Activated T-cell treated with anti-CD3 and anti-CD28 coated beads for 24 hours (primary cell): ENCODE measurements at places on chromosomes 11 and 22.

- no peak for DNase-seq
Observed at GRCh38 chr11:112963368-112963955, 2.2 kb downstream of the NCAM1 start.

GRCh38 chr22:46245511-46245910 lies 4.6 kb downstream of the CDPF1 start:
- no peak for DNase-seq

DNA sequence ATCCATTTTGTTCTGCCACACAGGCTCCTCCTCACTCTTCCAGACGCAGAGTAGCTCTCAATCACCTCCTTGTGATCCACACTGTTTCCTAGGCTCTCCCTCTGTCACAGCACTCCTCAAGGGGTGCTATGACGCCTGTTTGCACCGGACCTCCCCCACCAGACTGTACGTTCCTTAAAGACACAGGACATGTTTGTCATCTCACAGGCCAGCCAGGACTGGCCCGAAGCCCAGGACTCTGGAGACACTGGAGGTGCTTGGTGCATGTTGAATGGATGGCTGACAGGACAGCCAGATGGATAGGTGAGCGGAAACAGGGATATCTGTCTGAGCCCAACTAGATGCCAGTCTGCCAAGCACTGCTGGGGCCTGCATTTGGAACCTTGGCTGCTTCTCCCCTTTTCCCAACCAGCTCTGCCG lies 13.6 kb downstream of the PLA2G6 start:
- DNase-seq, result no peak

GRCh38 chr11:113241636-113242054 lies 72.7 kb upstream of the TTC12 start:
- no peak for DNase-seq

DNA sequence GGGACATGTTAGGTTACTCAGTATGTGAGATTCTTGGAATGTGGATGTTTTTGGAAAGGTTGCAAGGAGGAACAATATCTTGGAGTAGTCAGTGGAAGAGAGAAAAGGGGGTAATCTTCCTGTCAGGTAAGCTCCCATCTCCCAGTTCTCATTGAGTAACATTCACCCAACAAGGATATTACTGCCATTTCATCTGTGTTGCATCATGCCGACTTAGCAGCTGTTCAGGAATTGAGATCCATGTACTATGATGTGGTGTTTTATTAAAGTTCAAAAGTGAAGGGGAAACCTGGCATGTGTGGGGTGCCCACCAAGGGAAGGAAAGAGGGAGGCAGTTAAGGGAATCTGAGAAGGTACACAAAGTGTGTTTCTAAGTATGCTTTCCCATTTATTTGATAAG lies 58.4 kb upstream of the RASSF10 start:
- DNase-seq, result no peak

- no peak for DNase-seq
Observed at GRCh38 chr22:49712195-49712791, 115.4 kb downstream of the BRD1 start.

GRCh38 chr11:26963764-26964163 lies 30.1 kb upstream of the FIBIN start:
- no peak for DNase-seq

DNA sequence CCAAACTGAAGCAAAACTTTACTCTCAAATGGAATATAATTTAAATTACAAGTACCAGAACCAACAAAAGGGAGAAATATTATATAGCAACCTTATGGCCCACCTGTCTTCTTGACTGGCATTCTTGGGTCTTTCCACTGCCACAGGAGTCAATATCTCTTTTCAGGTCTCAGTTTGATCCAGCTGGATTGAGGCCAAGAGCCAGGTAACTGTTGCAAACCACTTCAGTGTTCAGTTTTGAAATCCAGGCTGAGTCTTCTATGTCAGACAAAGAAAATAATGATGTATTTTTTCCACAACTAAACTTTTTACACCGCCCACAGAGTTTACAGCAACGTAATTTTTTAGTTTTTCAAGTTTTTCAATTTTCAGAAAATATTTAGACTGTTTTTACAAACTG lies 648 bp downstream of the DLG2 start:
- DNase-seq, result no peak

DNA sequence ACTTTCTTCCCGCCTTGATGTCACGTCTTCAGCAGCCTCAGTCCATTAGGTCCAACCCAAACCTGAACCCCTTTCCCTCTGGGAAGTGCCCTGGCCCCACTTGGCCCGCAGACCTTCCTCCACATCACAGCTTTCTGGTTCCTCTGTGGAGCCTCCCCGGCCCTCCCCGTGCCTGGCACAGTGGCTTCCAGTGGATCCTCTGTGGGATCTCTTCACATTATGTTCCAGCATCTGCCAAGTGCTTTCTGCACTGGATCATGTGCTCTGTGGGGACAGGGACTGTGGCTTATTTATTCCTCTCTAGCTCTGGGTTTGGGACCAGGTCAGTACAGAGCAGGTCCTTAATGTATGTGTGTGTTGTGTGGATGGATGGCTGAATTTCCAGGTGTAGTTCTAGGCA lies 30.9 kb downstream of the POLR3H start:
- DNase-seq, result no peak

GRCh38 chr11:43547430-43547831 lies 133.1 kb upstream of the HSD17B12 start:
- DNase-seq, result no peak

- no peak for DNase-seq
Observed at GRCh38 chr11:65506772-65507505, 8.1 kb downstream of the MALAT1 start.

DNA sequence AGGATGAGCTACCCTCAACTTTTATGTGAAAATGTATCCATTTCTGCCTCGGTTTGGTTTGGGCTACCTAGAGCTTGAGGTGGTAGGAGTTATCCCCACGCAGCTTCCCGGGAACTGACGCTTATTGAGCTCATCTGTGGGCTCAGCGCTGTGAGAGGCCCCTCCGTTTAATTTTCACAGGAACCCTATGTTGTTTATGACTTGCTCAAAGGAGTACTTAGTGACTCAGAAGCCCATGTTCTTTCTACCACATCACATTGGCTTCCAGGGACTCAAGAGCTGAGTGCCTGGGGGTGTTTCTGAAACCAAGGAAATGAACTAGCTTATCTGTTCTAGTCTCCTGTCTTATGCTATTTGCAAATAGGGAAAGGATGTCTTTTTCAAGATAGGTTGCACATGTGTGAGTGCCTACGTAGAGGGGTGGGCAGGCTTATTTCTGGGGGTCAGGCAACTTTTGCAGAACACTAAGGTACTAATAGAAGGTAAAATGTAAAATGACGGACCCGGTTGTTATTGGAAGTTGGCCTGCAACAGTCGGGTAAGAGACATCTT lies 40.5 kb downstream of the MICAL2 start:
- peak; percentile 38 for DNase-seq

- DNase-seq, result no peak
Observed at GRCh38 chr22:40235308-40235707, 57.6 kb downstream of the TNRC6B start.

- DNase-seq, result peak; percentile 86
Observed at GRCh38 chr11:67401495-67402191, at the start of gene PPP1CA. PPP1CA (minus strand) TSS chr11:67401858; CDS start chr11:67401782, 76 bp downstream.

- DNase-seq, result no peak
Observed at GRCh38 chr11:1307163-1307870, 2.1 kb downstream of the TOLLIP start.

- DNase-seq, result no peak
Observed at GRCh38 chr22:22618448-22618847, 26.0 kb upstream of the GGTLC2 start.

- no peak for DNase-seq
Observed at GRCh38 chr11:121336279-121336937, 43.8 kb downstream of the SC5D start.

GRCh38 chr22:49360746-49361145 lies 466.9 kb downstream of the BRD1 start:
- no peak for DNase-seq

DNA sequence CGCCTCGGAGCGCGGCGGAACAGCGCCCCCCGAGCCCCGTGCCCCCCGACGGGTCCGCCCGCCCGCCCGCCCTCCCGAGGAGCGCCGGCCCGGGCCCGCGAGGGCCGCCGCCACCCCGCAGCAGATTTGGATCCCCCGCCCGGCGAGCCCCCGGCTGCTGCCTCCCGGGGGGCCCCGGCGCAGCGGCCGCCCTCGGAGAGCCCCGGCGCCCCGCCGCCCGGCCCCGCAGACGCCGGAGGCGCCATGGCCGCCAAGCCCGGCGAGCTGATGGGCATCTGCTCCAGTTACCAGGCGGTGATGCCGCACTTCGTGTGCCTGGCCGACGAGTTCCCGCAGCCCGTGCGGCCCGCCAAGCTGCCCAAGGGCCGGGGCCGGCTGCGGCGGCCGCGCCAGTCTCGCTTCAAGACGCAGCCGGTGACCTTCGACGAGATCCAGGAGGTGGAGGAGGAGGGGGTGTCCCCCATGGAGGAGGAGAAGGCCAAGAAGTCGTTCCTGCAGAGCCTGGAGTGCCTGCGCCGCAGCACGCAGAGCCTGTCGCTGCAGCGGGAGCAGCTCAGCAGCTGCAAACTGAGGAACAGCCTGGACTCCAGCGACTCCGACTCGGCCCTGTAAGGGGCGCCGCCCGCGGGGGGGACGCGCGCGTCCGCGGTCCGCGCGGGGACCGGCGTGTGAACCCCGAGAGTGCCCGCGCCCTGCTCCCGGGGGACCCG lies 380 bp downstream of the C11orf96 start:
- no peak for DNase-seq

DNA sequence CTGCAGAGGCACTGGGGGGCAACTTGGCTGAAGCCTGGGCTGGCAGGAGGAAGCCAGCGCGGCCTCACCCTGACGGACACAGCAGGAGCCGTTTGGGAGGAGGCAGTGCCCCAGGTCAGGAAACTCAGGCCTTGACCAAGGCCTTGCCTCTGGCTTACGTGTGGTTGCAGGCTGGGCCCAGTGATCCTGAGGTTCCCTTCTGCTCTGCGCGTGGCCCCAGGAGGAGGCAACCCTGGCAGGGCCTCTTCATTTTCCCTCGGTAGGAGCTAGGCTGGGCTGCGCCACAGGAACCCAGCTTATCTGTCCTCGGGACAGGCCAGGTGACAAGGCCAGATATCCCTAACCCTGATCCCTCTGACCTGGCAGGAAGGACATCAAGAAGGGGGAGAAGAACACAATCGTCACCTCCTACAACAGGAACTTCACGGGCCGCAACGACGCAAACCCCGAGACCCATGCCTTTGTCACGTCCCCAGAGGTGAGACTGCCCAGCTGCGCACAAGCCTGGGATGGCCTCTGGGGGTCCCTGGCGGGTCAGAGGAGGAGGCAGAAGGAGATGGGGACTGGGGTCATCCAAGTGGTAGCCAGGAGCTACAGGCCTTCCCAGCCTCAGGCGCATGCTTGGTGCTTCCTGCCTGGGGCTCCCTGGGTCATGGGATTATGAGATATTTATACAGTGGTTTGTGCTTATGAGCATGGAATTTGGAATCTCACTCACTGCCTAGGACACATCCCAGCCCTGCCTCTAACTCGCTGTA lies 20.6 kb downstream of the POLR3H start:
- DNase-seq, result no peak

GRCh38 chr11:79101656-79102055 lies 339.2 kb downstream of the TENM4 start:
- DNase-seq, result no peak

- no peak for DNase-seq
Observed at GRCh38 chr11:10436224-10436623, 18.8 kb upstream of the AMPD3 start.

DNA sequence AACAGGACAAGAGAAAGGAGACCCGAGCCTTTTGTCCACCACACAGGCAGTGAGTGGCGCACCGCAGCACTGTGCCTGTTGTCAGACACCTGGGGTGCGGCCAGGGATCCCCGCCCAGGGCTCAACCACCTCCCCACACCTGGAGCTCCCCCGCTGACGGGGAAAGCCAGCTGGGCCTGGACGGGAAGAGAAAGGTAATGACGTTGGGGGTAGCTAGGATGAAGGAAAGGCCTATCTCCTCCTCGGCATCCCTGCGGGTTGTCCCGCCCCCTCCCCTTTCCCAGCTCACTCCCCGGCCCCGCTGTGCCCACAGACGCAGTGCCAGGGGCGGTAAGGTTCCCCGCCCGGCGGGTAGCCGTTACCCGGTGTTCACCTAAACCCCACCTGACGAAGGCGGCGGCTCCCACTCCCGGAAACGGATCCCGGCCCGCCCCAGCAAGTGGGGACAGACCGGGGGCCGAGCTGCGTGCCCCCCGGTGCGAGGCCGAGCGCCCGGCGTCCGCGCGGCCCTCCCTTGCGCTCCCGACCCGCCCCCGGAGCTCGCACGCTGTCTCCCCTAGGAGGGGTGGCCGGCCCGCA lies 495 bp downstream of the HYOU1 start:
- DNase-seq, result peak; percentile 10

DNA sequence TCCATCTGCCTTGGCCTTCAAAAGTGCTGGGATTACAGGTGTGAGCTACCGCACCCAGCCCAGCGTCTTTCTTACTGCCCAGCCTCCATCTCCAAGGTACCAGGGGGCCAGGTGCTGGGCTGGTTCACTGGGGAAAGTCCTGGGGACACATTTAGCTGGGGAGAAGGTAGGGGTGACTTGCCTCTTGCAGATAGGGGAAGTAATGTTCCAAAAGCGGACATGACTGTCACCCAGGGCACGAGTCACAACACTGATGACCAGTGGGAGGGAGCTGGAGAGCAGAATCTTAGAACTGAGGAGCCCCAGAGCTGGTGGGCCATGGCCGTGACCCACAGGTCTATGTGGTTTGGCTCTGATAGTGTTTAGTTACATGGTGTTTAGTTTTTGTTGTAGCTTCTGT lies 2.4 kb upstream of the SLC15A3 start:
- no peak for DNase-seq

DNA sequence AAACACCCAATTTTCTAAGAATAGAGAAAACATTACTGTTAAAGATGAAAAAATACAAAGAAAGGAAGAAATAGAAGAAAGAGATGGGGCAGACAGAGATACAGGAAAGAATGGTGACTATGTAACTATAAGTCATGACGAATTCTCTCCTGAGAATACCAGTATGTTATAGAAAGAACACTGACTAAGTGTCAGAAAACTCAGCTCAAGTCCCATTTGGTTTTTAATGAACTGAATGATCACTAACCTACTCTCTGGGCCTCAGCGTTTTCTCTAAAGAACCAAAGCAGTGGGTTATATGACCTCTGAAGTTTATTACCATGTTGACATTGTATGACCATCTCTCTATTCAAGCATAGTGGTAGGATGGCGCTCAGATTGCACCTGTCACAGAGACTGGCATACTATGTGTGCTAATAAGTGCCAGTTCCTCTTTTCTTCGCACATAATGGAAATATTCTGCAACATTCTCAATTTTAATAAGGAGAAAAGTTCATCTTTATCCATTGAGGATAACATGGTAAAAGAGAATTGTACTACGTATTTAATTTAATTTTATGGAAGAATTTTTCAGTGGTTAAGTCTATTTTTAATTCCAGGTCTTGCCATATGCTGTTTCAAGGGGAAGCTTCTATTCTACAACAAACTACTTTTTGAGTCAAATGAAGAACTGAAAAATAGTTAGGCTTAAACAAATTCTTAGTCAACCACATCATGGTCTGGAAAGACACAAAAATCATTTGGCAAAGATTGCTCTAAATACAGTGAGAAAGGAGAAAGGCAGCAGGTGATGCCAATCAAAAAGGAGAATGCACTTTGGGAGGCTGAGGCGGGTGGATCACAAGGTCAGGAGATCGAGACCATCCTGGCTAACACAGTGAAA lies 25.0 kb upstream of the EED start:
- no peak for DNase-seq
